ELR (cell line): ENCODE measurements at places on chromosomes 16 and 17.

DNA sequence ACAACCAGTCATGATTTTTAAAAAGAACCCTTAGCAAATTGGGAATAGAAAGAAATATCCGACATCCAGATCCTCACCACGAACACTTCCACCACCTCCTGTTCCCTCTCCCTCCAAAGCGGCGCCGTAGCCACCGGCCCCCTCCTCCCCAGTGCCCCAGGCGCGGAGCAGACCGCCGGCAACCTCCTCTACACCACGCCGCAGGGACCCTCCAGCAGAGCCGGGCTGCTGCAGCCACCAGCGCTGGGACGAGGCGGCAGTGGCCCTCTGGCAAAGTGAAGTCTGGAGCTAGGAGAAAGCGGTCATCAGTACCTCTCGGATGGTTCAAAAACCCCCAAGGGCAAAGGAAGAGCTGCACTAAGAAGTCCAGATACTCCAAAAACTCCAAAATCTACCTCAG lies 41.4 kb upstream of the SLFN13 start:
- no peak for DNase-seq

GRCh38 chr17:17376362-17376761 lies 73.2 kb downstream of the NT5M start:
- DNase-seq: peak; percentile 15

- no peak for DNase-seq
Observed at GRCh38 chr17:4480929-4481898, 17.5 kb upstream of the SPNS2 start.

- DNase-seq: no peak
Observed at GRCh38 chr16:53995378-53995777, 291.2 kb downstream of the IRX3 start.

- DNase-seq: no peak
Observed at GRCh38 chr16:74315059-74315458, 18.4 kb downstream of the PSMD7 start.

GRCh38 chr16:51523400-51523799 lies 372.3 kb upstream of the SALL1 start:
- DNase-seq: no peak

DNA sequence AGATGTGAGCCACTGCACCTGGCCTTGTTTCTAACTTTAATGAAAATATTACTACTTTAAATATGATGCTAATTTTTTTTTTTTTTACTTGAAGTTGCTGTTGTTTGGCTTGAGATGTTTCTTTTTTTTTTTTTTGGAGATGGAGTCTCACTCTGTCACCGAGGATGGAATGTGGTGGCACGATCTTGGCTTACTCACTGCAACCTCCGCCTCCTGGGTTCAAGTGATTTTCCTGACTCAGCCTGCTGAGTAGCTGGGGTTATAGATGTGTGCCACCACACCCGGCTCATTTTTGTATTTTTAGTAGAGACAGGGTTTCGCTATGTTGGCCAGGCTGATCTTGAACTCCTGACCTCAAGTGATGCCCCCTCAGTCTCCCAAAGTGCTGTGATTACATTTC lies 23.6 kb downstream of the IGSF6 start:
- peak; percentile 73 for DNase-seq

- DNase-seq: peak; percentile 58
Observed at GRCh38 chr17:60640503-60640902, 37.1 kb upstream of the BCAS3 start.

DNA sequence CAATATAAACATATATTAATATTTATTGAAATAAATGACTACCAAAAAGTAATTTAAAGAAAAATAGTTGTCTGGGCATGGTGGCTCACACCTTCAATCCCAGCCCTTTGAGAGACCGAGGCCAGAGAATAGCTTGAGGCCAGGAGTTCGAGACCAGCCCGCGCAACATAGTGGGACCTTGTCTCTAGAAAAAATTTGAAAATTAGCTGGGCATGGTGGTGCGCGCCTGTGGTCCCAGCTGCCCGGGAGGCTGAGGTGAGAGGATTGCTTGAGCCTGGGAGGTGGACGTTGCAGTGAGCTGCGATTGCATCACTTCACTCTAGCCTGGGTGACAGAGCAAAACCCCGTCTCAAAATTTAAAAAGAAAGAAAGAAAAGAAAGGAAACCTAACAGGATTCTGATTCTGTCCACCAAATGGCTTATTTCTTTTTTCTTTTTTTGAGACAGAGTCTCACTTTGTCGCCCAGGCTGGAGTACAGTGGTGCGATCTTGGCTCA lies 3.4 kb upstream of the BPTF start:
- no peak for DNase-seq

DNA sequence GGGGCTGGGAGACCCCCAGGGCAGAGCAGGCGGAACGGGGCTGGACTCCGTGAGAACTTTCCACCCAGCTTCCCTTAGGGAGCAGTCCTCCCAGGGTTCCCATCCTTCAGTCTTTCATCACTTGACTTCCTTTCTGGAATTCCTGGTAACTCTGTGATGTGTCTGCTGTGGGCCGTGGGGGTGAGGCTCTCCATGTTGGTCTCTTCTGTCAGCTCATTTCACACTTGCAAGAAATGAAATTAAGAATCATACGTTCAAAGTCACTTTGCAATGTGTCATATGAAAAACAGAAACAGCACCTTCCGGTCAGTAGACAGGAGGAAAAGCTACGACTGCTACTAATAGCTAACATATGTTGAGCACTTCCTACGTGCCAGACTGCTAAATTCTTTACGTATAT lies 5.4 kb upstream of the BBS2 start:
- peak; percentile 86 for DNase-seq

DNA sequence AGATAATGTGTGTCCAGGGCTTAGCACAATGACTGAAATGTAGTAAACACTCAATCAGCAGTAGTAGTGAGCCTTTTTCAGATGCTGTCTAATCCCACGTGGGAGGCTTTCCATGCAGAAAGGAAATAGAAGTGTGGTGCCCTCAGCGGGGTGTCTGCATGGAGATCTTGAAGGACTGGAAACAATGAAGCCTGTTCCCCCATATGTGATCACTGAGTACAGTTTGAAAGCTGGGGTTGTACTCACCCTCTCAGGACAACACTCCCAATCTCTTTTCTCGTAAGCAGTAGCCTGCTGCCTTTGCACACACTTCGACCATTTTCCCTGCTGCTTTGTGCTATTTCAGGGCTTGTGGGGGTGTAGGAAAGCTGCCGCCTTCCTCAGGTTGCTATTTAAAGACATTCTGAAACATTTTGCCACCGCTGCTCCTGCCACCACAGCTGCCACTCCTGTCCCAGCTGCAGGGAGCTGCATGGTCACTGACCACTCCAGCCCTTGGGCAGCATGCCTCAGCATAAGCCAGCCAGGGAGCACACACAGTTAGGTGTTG lies 40.6 kb upstream of the HAS3 start:
- DNase-seq: no peak

GRCh38 chr17:8126491-8127066 lies 2.7 kb upstream of the HES7 start:
- DNase-seq: peak; percentile 69

DNA sequence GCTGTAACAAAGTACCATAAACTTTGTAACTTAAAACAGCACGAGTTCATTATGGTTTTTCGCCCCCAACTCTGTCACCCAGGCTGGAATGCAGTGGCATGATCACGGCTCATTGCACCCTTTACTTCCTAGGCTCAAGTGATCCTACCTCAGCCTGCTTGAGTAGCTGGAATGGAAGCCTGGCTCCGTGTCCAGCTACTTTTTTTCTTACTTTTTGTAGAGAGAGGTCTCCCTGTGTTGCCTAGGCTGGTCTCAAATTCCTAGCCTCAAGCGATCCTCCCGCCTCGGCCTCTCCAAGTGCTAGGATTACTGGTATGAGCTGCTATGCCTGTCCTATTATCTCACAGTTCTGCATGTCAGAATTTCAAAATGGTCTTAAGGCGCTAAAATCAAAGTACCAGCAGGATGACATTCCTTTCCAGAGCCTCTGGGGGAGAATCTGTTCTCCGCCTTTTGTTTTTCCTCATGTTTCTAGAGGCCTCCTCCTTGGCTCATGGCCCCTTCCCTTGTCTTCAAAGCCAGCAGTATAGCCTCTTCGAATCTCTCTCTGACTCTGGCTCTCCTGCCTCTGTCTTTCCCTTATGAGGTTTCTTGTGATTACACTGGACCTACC lies 10.1 kb upstream of the PRM1 start:
- DNase-seq: no peak

- no peak for DNase-seq
Observed at GRCh38 chr16:15834502-15834901, 22.3 kb downstream of the MYH11 start.

DNA sequence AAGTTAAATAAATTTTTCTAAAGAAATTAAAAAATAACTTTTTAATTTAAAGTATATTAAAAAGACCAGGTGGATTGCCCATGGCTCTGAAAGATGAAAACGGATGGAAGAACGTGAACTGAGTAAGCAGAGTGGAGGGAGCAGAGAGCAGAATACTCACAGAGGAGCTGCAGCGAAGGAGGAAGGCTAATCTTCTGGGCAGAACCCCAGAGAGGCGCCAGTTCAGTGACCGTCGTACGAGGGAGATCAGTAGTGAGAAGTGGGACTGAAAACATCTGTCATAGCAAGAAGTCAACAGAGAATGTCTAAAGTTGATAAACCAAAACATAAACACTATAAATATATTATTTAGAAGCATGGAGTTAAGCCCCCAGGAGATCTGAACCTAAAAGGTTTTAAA lies 34.9 kb downstream of the UBE2G1 start:
- DNase-seq: no peak

GRCh38 chr16:3949287-3949686 lies 68.8 kb upstream of the CREBBP start:
- DNase-seq: no peak

GRCh38 chr17:15413101-15413771 lies 54.2 kb downstream of the CDRT4 start:
- DNase-seq: no peak

DNA sequence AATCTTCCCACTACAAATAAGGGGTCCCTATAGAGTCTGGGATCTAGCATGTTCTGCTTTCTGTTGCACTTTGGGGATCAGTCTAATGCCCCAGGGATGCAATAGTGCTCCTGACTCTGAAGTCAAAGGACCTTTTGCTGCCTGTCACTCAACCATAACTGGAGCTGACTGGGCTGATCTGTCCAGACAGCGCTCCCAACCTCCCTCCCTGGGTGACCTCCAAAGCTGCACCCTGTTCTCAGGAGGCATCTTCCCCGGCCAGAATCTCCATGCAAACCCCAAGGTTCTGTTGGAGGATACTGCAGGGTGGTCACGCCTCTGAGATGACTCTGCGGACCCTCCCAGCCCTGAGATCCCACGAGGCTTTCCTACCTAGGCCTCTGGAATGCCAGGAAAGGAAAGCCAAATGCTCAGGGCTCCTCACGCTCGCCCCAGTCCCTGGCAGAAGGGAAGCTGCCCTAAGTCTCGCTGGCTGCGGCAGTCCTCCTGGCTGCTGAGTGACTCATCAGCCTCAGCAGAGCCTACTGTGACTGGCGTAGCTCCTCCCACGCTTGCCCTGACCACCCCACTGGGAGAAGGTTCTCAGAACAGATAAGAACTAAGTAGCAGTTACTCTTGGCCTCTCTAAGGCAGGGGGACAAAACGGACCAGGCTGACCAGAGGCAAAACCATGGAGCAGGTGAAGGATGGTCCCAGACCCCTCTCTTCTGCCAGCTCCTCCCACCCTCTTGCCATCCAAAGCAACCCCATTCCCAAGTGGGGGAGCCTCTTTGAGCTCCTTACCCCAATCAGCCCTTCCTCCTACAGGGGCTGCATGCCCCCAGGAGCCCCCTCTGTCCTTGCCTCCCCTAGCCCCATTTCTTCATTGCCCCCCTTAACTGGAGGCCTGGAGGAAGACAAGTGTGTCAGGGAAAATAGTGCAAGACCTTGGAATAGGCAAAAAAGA lies 124.1 kb upstream of the TNRC6C start:
- peak; percentile 90 for DNase-seq

- no peak for DNase-seq
Observed at GRCh38 chr17:78819402-78819801, 21.2 kb downstream of the USP36 start.

DNA sequence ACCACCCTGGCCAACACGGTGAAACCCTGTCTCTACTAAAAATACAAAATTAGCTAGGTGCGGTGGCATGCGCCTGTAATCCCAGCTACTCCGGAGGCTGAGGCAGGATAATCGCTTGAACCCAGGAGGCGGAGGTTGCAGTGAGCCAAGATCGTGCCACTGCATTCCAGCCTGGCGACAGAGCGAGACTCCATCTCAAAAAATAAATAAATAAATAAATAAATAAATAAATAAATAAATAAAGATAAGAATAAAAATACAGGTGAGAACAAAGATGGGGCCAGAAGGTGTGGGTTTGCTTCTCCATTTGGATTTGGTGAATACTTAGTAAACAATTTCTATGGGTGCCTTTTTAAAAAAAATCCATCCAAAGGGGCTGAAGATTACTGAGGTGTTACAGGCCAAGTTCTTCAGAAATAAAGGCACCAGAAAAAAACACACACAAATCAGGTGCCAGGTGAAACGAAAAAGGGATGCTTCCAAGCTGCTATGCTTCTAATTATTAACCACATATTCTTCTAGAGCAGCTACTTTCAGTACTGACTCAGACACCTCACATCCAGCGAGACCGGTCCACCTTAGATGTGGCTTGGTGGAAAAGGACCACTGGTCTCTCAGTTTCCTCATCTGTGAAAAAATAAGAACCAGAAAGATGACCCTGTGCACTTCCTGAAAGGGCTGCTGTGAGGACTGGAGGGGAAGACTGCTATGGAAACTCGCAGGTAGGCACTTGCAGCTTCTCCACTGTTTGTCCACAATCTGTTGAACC lies 9.2 kb downstream of the GLYR1 start:
- no peak for DNase-seq

GRCh38 chr17:73401911-73402310 lies 90.1 kb upstream of the CDC42EP4 start:
- DNase-seq: peak; percentile 6

DNA sequence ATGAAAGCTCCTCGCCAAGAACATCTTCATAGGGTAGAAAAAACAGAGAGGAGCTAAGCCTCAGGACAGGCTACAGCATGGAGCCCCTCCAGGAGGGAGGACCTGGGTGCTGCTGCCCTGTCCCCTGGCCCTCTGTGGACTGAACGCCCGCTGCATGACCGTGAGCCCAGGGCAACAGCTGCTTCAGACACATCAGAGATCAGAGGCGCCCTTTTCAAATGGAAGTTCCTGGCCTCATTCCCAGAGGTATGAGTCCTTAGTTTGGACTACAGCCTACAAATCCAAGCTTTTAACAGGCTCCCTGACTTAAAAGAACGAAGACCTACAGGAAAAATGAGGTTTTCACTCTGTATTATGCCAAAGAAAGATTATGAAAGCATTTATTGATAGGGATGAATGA lies 48.5 kb downstream of the ZNF18 start:
- DNase-seq: peak; percentile 47

DNA sequence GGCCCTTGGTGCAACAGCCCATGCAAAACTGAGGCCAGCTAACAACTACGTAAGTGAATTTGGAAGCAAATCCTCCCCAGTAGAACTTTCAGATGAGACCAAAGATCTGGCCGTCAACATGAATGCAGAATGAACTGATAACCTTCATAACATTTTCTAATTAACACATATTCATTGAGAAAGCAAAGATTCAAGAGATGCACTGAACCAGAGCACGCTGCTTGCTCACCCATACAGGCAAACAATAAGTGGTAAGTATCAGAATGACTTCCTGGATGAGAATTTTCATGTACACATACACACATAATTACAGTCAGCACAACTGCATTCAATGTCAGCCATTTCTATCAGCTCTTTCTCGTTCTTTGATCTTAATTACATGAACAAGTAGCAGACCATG lies 30.6 kb downstream of the XYLT1 start:
- DNase-seq: no peak

- no peak for DNase-seq
Observed at GRCh38 chr17:27625856-27626255, 5.1 kb upstream of the LGALS9 start.
